ENCODE measurements at places on chromosomes 3 and 15.
A peak's percentile ranks its signal among the peaks of the same experiment; 100 is the strongest.

GRCh38 chr15:96166223-96167200, 164.0 kb upstream of the NR2F2 start:
- DNase-seq: no peak
- no peaks in the 10 kb centered on the region for H3K36me3 ChIP-seq
- H3K27ac ChIP-seq: no peak overlapping the region
- no peaks in the 10 kb centered on the region for H3K27me3 ChIP-seq

GRCh38 chr15:31215490-31216214, 111.0 kb upstream of the KLF13 start:
- H3K27me3 ChIP-seq: no peaks in the 10 kb centered on the region
- peaks cover 36% of the 10 kb centered on the region for H3K4me1 ChIP-seq
- H3K27ac ChIP-seq: peak overlapping the region; percentile 99

DNA sequence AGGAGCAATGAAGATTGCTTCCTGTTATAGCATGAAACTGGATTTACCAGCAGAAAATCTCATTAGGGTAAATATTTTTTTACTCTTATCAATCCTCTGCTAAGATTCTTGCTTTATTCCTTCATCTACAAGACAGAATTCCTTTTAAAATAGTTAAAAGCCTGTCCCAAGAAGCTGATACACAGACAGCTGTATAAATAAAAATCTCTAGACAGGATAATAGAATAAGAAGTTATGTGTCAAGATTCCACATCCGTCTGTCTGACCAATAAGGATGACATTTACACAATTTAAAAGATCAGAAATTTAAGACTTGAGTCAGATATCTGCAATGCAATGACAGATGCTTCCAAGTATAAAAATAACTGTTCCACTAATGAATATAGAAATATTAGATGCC, 57.6 kb downstream of the SSR3 start:
- H3K4me1 ChIP-seq: no peaks in the 10 kb centered on the region
- no peaks in the 10 kb centered on the region for H3K27me3 ChIP-seq
- H3K4me3 ChIP-seq: no peak overlapping the region
- no peak overlapping the region for H3K27ac ChIP-seq
- DNase-seq: no peak

DNA sequence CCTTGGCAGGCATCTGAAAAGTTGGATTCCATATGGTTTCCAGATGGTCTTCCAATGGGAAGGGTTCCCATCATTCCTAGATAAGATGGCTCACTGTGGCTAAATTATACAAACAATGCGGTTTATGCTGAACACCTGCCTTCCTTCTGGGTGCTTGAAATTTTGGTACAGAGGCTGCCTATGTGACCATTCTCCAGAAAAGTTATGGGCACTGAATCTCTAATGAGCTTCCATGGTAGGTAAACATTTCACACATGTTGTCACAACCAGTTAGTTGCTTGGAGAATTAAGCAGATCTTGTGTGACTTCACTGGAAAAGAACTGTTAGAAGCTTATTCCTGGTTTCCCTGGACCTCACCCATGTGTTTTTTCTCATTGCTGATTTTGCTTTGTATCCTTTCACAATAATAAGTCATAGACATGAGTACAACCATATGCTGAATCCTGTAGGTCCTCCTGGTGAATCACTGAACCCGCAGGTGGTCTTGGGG, 30.1 kb downstream of the PLOD2 start:
- no peak overlapping the region for H3K27ac ChIP-seq
- no peak overlapping the region for H3K4me3 ChIP-seq
- no peaks in the 10 kb centered on the region for H3K27me3 ChIP-seq
- no peaks in the 10 kb centered on the region for H3K36me3 ChIP-seq
- H3K4me1 ChIP-seq: peaks cover 4% of the 10 kb centered on the region

DNA sequence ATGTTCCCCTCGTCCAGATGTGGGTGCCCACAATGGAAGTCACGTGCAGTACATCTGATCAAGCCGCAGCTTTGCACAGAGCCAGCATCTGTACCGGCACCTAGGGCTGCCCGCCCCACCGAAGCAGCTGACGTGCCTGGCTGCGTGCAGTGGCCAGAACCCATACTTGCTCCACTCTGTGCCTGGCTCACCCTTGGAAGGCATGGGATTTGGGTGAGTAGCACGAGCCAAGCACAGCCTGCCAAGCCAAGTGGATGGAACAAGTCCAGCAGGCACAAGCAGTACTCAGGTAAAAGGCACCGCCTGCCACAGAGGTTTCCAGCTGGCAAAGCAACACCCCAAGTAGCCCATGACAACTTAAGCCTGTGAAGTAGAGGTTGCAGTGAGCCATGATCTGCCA, 261.3 kb downstream of the TBC1D5 start:
- H3K27me3 ChIP-seq: no peaks in the 10 kb centered on the region
- no peak overlapping the region for H3K4me3 ChIP-seq
- H3K27ac ChIP-seq: no peak overlapping the region
- peak; percentile 50 for DNase-seq
- H3K36me3 ChIP-seq: no peaks in the 10 kb centered on the region
- no peaks in the 10 kb centered on the region for H3K4me1 ChIP-seq

GRCh38 chr3:15347063-15347736, 14.8 kb upstream of the SH3BP5 start:
- peak overlapping the region; percentile 10 for H3K4me3 ChIP-seq
- H3K4me1 ChIP-seq: peaks cover 6% of the 10 kb centered on the region
- H3K36me3 ChIP-seq: no peaks in the 10 kb centered on the region
- DNase-seq: no peak
- peak overlapping the region; percentile 63 for H3K27ac ChIP-seq
- H3K27me3 ChIP-seq: no peaks in the 10 kb centered on the region

GRCh38 chr3:172918568-172919296, 168.2 kb downstream of the ECT2 start:
- no peaks in the 10 kb centered on the region for H3K36me3 ChIP-seq
- H3K27me3 ChIP-seq: no peaks in the 10 kb centered on the region
- no peak for DNase-seq
- peaks cover 7% of the 10 kb centered on the region for H3K4me1 ChIP-seq

- H3K36me3 ChIP-seq: no peaks in the 10 kb centered on the region
- H3K27me3 ChIP-seq: no peaks in the 10 kb centered on the region
- no peak for DNase-seq
Measured at GRCh38 chr3:139655909-139656595, 21.7 kb downstream of the NMNAT3 start.

DNA sequence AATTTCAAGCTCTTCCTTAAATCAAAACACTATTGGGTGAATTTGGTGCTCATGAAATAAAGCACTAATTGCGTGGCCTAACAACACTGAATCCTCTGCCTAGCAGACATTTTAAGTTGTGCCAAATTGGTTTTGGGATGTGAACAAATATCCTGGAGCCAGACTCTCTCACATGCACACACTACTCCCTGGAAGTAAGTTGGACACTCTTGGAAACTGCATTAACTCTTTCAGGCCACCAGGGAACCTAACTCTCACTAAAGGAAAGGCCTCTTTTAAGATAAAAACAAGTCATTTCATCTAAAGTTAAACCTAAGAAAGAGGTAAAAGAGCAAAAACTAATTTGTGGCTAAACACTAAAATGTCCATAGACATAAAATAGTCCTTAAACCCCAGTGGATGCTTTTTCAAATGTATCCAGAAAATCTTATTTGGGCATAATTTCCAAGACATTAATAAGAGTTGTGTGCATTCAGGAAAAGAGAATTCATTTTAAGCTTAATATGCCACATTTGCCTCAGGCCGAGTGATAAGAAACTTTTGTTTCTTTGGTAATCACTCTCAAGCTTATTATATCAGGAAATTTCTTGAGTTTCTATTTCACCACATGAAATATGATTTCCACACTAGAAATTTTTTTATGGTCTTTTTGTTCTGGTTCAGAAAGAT, 61.8 kb downstream of the ZBTB20 start:
- no peaks in the 10 kb centered on the region for H3K27me3 ChIP-seq
- H3K36me3 ChIP-seq: no peaks in the 10 kb centered on the region
- H3K4me3 ChIP-seq: no peak overlapping the region
- peaks cover 5% of the 10 kb centered on the region for H3K4me1 ChIP-seq

GRCh38 chr3:159560214-159560979, 428.2 kb upstream of the IL12A start:
- no peaks in the 10 kb centered on the region for H3K4me1 ChIP-seq
- no peaks in the 10 kb centered on the region for H3K36me3 ChIP-seq
- H3K4me3 ChIP-seq: no peak overlapping the region
- H3K27ac ChIP-seq: no peak overlapping the region
- DNase-seq: no peak
